ENCODE measurements at places on chromosomes 2 and 18. TPM values are rescaled to one million over a fixed set of nuclear protein-coding genes. Genes with fewer than 3 reads are reported as not detected.

DNA sequence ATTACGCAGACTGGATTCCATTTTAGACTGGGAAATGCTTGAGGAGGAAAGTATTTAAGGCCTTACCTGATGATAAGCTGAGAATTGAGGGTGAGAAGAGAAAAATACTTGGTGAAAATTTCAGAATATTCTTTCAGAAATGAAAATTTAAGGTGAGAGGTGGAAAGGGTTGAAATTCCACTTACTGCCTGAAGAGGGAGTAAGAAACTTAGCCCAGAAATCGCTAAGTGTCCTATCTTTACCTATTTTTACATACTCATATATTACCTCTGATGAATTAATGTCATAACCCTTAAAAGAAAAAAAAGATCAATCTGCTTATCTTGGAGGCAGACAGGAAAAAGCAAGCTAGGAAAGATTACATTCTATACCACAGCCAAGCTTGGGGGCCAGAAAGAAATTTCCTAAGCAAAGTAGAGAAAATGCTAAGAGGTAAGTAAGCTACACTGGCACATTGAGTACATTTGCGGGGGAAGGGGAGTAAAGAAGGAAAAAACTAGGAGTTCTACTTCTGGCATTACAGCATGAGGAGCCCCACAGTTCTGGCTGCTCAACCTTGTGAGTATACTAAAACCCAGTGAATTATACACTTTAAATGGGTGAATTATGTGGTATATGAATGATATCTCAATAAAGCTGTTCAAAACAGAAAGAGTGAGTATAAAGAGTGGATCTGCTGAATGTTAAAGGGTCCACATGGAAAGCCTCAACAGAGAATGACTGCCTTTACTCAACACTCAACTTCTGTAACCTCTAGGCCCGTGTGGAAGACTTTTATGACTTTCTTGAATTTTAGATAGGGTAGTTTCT lies 33.8 kb downstream of the SMC6 start:
- no peak for DNase-seq

DNA sequence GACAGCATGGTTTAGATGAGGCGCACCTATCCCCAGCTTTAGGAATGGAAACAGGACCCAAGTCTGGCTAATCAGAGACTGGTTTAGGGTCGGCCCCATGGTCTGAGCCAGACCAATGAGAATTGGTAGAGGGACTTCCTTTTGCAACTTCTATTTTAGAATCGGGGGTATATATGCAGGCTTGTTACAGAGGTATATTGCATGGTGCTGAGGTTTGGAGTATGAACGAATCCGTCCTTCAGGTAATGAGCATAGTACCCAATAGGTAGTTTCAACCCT lies 1.5 kb upstream of the BOLA3 start:
- no peak for DNase-seq

DNA sequence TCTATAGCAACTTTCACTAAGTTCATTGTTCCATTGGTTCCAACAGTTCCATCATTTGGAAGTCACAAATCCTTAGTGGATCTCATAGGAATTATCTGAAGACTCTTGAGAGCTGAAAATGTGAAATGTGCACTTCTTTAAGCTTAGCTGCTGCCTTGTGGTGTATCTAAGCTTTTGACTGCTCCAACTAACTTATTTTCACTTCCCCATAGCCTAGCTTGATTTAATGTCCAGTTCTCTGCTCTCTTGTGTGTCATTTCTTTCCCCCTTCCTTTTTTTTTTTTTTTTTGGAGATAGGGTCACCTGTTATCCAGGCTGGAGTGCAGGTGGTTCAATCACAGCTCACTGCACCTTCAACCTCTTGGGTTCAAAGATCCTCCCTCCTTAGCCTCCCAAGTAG lies 34.9 kb upstream of the CD302 start:
- DNase-seq: no peak

GRCh38 chr18:70046796-70047195 lies 99.1 kb upstream of the CD226 start:
- no peak for DNase-seq

DNA sequence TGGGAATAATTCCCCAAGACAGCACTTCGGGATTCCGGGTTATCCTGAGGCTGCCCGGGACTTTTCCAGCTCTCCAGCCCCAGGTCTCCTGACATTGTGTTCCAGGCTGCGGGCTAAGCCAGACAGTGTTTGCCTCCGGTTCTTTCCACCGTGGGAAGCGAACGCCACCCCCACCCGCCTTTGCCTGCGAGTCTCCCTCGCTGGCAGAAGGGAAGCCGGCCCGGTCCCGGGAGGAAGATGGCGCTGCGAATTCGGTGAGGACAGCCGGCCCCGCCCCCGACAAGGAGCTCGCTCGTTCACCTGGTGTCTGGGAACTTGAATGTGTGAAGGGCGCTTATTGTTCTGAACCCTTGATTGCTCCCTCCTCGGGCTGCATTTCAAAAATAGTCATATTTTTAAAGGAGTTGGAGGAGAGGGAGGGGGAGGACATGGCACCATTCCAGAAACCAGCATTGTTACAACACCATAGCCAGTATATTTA lies 2.9 kb downstream of the LRATD1 start:
- peak; percentile 89 for DNase-seq

The SERPINB3 gene
- total RNA-seq: not detected

The MC4R gene
- total RNA-seq: not detected

The KRTCAP3 gene
- total RNA-seq: not detected

The FASTKD1 gene
- 15.1 TPM for total RNA-seq

The CACNB4 gene
- 1.1 TPM for total RNA-seq
